NT2/D1 (cell line): ENCODE measurements at places on chromosomes 5 and 9.

- no peak for DNase-seq
These were observed 4.8 kb downstream of the TTF1 start for GRCh38 chr9:132401824-132402223.

GRCh38 chr5:173706700-173707099, 90.2 kb upstream of the BOD1 start:
- DNase-seq = no peak

DNA sequence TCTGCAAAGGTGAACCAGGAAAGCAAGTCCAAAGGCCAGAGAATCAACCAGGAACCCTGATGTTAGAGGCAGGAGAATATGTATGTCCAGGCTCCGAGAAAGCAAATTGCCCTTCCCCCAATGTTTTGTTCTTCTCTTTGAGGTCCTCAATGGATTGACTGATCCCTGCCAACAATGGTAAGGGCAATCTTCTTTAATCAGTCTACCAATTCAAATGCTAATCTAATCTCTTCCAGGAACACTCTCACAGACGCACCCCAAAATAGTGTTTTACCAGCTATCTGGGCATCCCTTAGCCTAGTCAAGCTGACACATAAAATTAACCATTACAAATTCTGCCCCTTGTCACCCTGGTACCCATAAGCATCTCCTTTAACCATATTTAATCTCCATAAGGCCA, 398.0 kb downstream of the RAB3C start:
- no peak for DNase-seq

DNA sequence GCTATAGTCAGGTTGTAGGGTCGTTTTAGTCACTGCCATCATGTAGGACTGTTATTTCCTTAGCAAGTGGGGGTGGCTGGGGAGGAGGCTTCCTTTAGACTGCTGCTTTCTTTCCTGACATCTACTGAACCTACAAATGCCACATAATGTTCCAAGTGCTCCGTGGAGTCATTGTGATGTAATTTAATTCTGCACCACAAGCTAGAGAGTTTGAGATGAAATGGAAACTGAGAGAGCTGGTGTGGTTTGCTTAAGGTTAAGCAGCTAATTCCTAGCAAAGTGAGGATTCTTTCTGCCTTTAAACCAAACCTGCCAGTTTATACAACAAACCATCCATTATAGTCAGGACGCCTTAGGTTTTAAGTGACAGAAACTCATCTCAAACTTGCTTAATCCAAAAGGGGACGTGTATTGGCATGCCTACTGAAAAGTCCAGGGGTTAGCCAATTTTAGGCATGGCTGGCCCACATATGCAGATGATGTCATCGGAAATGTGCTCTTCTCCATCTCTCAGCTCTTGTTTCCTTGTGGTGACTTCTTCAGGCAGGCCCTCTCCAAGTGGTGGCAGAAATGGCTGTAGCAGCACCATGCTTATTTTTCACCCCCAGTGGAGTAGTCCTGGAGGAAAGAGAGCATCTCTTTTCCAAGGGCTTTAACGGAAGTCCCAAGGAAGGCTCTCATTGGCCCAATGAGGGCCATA, 30.5 kb downstream of the ZNF618 start:
- DNase-seq = no peak

DNA sequence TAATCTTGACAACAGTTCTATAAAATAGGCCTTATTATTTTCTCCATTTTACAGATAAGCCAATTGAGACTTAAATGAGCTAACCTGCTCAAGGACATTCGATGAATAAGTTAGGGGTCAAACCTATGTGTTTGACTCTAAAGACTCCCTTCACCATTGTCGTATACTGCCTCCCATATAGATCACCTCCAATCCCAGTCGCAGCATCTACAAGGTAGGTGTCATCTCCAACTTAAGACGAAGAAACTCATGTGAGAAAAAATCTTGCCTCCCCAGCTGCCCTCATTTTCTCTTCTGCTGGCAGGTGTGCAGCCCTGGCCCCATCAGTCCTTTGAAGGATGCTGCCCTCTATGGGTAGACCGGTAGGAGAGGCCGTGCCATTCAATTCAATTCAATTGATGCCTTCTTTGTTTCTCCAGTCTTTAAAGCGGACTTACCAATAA, 75.2 kb upstream of the SMARCA2 start:
- peak; percentile 25 for DNase-seq

DNA sequence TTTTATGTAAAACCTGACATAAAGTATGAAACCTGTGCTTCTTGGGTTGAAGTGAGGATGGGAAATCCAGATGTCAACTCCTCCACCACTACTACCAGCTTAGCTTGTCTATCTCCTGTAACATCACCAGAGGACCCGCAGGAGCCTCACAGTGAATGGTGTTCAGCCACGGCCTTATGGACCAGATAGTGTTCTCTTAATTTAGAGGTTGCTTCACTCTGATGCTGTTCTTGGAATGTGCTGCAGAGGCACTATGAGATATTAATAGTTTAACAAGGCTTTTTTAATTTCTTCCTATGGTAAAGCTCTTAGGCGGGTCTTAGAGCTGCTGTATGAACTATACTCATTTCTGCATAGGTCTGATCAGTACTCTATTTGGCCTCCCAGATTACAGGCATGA, 27.9 kb downstream of the NFX1 start:
- DNase-seq = no peak

DNA sequence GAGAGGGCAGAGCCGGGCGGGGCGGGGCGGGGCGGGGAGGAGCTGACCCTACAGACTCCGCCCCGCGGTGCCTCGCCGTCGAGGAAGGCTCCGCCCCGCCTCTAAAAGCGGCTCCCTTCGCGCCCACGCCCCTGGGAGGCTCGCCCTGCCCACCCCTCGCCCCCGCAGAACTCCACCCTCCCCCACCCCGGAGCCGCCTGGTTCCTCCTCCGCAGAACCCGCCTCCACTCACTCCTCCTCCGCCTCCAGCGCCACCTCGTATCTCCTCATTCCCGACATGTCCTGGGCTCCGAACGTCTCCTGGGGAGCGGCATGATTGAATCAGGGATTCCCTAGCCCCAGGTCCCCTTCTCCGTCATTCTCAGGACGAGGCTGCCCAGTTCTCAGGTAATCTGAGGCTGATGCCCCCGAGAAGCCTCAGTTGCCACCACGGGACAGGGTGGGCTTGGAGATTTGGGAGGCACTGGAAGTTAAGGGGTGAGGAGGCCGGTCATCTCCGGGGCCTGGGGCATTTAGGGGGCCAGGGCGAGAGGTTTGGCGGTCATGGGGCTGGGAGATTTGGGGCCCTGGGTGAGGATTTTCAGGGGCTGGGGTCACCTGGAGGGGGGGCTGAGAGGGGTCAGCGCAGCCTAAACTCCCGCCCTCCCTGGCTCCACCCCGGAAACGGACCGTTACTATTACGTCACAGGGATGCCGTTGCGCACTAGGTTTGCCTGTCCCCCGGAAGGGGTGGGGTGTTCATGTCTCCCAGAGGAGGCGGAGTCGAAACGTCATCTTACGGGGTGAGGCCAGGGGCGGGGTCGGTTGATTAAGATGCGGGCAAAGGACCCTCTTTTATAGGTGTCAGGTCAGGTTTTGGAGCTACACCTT, 3.2 kb upstream of the CCL27 start:
- peak; percentile 81 for DNase-seq

- DNase-seq = no peak
These were observed 369.5 kb downstream of the ARL15 start for GRCh38 chr5:53940921-53941320.

- DNase-seq = no peak
These were observed 88.3 kb downstream of the RMI1 start for GRCh38 chr9:84068872-84069271.

DNA sequence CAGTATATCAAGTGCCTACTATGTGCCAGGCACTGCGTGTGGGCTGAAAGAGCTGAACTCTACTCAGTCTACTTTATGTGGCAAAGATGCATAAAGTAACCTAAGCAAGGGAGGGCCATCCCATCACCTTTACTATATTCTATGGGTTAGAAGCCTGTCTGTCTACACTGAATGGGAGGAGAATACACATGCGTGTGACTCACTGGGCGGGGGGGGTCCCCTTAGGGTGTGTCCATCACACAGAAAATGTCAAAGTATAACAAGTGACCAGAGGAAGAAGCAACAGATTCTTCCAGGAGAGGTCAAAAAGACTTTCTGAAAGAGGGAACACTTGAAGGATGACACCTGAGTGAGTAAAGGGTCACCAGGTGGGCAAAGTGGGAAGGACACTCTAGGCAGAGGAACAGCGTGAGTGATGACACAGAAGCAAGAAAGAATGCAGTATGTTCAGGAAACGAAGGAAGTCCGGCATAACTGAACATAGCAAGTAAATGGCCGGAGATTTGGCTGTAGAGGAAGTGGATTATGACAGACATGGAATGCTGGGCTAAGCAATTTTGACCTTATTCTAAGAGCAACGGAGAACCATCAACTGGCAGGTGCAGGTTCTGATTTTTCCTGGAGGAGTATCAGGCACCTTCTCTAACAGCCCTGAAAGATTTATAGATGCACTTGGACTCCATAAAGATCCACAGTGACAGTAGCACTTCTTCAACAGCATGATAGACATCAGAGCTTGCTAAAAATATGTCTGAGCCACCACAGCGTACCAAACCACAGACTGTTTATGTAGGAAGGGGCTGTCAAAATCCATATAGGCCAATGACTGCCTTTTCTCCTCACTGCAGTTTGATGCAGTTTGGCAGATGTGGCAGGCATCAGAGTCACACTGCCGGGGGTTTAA, 8.0 kb upstream of the WHRN start:
- no peak for DNase-seq

DNA sequence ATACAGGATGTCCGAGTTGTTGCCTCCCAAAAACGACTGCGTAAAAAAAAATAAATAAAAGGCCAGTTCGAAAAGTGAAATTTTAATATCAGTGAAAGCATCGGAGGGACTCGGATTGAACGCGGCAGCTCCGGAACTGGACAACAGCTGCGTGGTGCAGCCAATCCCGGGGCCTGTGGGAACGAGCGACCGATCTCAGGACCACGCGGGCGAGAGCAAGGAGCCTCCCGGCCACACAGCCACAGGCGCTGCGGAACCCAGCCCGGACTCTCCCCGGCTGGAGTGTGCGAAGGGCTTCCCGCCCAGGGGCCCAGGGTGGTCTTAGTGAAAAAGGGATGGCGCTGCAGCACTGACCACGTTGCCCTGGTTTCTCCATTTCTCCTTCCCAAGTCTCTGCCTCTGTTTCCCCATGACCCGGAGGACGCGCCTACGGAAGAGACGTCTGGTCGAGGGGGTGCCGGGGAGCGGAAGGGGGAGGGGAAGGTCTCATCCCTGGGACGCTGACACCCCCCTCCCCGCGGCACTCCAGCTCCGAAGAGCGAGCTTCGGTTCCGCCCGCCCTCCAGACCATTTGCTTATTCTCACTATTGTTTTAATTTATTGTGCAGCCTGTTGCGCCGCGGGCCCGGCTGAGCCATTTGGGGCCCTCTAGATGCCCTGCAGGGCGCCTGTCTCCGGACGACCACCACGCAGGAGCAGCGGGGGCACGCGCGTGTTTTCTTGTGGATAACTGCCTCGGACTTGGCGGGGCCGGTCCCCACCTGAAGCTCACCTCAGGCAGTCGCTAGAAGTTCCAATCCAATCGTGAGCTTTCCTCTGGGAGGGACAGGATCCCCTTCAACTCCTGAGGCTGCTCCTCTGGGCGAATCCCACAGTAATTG, 303.0 kb downstream of the PARP8 start:
- DNase-seq = no peak

GRCh38 chr9:95920017-95920416, 44.5 kb downstream of the ERCC6L2 start:
- DNase-seq = no peak

DNA sequence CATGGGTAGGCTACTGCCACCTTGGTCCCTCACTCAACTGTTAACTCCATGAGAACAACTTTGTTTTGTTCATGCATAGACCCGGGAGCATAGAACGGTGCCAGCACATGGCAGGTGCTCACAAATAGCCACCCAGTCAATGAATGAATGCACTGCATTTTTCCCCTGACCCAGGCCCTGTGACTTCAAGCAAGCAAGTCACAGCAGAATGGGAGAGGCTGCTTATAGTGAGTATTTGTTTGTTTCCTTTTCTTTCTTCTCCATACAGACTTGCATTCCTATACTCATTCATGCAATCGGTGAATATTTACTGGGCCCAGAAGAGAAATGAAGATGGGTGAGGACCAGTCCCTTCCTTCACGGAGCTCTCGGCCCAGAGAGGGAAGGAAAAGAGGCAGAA, 62.0 kb downstream of the SHB start:
- no peak for DNase-seq

DNA sequence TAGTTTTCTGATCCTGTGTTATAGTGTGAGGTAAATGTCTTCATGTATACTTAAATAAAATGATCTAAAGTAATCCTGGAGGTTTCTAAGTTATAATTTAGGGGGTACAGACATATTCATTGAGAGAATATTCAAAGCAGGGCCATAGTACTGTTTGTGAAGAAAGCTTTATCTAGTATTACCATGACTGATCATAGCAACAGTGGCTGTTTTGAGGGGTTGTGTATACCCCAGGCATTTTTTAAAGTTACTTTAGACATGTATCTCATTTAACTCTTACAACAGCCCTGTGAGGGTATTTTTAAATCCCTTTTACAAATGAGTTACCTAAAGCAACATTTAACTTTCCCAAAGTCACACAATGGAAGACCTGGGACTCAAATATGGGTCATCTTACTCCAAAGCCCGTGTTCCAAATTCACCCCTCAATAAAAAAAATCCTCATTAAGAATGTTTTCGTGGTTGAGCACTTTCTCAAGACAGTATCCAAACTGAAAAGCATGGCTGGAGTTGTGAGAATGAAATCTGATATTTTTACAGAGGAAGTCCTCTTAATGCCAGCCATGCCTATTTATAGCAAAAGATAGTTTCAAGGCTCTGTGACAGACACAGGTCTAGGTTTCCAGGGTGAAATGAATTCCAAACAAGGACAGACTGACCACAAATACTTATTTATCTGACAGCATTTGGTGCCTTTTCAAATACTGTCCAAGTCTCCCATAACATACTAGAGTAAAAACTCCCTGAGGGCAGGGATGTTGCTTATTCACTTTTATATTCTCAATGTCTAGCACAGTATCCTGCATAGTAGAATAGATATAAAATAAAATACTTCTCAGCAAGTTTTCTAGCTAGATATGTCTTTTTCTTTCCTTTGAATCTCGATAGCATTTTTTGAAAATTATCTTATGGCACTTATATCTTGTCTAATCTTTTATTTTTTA, 10.4 kb downstream of the STOM start:
- no peak for DNase-seq

GRCh38 chr5:130350131-130350530, 445.9 kb downstream of the CHSY3 start:
- DNase-seq = no peak

- DNase-seq = no peak
These were observed 196.8 kb downstream of the PRDM9 start for GRCh38 chr5:23703940-23704855.

GRCh38 chr5:108521841-108522506, 140.1 kb upstream of the FBXL17 start:
- DNase-seq = peak; percentile 32
